ENCODE measurements at places on chromosomes 5 and 9.

GRCh38 chr5:161273410-161273809, 273.1 kb downstream of the GABRB2 start:
- no peak for DNase-seq

DNA sequence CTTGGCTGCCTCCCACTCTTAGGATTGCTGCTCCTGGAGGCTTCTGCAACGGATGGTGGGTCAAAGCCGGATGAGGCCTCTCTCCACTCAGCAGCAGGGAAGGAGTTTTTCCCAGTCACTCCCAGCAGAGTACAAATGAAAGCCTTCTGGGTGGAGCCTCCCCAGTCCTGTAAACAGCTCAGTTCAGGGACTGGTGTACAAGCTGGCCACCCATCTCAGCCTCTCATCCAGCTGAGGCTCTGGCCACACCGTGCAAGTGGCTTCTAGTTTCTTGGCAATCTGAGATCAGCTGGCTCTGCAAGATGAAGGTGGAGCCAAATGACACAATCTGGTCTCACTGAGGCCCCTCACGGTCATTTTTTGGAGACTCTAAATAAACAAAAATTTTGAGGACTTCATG, 10.0 kb downstream of the GPX3 start:
- no peak for DNase-seq

DNA sequence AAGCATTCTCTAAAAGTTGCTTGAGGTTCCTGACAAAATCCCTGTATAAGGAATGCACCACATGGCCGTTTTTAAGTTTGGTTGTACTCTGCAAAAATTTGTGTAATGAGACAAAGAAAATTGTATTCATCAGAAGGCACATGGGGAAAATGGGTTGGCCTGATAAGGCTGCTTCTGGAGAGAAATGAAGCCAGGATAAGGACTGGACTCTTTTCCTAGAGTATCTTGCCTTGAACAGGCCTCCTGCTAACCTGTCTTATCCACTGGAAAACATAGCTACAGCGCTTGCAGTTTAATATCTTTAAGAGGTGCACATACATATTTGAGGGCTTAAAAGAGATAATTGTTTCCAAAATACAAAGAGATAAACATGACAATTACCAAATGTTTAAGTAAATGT, 41.4 kb upstream of the IFNK start:
- DNase-seq, result no peak

DNA sequence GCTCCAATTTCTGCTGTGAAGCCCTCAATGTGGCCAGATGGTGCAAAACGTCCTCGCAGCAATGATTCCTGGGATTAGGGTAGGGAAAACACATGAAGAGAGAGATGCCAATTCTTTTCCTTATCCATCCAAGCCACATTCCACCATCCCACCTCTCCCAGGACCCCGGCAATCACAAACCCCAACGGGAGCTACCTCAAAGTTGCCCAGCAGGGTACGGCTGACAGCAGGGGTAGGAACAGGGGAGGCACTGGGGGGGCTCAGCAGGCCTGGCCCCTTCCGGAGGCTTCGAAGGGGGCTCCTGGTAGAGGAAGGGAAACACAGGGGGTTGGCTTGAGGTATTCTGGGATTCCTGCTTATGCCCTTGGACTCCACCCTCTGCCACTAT, 3.4 kb upstream of the STOML2 start:
- no peak for DNase-seq

GRCh38 chr9:99491408-99492158, 269.5 kb downstream of the SEC61B start:
- DNase-seq, result peak; percentile 11

- DNase-seq, result no peak
Observed at GRCh38 chr5:69335341-69335935, 2.8 kb upstream of the CCDC125 start.

DNA sequence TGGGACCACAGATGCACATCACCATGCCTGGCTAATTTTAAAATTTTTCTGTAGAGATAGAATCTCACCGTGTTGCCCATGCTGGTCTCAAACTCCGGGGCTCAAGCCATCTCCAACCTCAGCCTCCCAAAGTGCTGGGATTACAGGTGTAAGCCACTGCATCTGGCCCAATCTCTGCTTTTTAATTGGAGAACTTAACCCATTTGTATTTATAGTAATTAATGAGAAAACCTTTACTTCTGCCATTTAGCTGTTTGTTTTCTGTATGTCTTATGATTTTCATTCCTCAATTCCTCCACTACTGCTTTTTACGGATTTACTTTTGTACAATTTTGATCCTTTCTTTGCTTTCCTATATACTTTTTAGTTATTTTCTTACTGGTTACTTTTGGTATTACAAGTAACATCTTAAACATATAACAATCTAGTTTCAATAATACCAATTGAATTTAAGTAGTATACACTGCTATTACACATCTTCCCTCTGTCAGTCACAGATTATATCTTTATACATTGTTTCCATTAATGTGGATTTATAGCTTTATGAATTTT, 26.1 kb downstream of the RALGDS start:
- DNase-seq, result no peak

- DNase-seq, result no peak
Observed at GRCh38 chr9:4985386-4986266, 554 bp downstream of the JAK2 start.

DNA sequence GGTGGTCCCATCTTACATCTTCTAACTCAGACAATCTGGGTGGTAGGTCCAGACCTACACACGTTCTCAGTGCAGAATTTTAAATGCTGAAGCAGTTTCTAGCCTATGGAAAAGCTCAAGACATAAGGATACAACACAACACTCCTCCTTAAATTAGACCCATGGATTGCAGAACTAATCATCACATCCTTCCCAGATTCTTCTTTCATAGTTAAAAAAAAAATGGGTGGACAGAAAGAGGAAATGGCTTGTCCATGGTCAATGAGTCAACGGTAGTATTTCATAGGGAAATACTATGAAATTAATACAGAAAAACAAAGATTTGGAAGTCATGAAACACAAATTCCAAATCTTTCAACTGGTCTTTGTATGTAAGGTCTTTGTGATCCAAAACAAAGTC, 106.9 kb downstream of the PAPPA start:
- DNase-seq, result no peak

DNA sequence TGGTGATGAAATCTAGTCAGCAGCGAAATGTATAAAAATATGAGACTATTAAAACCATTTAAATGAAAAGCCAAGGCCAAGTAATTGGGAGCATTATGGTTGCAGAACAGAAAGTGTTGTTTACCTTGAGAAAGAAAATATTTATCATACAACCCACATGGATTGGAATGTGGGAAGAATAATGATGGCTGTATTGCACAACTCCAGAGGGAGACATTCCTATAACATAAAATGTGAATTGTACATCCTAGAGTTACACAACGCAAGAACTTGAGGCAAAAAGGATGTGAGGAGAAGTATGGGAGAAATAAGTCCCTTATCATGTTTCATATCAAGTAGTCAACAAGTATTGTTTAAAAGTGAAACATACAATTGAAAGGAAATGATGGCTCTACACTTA, 1014.0 kb upstream of the SEMA6A start:
- no peak for DNase-seq

DNA sequence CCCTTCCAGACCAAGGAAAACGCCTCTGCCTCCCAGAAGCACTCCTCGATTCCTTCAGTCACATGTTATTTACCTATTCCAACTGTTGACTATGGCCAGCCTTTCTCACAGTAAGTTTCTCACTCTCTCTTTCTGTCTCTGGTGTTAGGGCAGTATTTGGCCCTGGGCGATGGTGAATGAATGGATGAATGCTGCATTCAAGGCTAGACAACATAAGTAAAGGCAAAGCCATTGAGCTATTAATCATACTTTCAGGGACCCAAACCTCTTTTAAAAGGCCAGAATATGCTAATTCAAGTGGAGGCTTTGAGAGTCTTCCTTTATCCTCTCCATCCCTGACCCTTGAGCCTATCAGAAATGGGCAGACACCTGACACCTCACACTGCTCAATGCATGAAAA, 78.5 kb downstream of the SEC61B start:
- DNase-seq, result no peak

DNA sequence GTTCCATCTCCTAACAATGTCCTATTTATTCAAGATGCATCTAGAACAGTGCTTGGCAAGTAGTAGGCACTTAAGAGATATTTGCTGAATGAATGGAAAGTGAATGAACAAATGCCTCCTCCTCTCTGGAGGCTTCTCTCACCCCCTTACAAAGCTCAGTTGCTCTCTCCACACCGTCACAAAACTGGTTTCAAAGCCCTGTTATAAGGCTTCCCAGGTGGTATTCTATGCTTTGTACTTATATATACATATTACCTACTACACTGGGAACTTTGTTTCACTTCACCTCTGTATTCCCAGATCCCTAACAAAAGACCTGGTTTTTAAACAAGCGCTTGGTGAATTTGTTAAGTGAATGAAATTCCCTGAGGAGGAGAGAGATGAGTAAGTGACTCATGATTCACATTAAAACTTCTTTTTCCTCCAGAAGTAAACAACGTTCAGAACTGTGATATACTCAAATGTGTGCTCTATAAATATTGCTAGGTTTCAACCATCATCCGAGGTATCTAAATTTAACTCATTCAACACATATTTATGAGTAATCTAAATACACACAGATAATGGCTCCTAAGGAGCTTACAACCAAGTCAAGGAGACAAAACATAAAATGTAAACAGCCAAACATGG, 36.0 kb downstream of the DENND1A start:
- DNase-seq, result no peak

GRCh38 chr9:95103281-95103771, 214.2 kb downstream of the FANCC start:
- no peak for DNase-seq

DNA sequence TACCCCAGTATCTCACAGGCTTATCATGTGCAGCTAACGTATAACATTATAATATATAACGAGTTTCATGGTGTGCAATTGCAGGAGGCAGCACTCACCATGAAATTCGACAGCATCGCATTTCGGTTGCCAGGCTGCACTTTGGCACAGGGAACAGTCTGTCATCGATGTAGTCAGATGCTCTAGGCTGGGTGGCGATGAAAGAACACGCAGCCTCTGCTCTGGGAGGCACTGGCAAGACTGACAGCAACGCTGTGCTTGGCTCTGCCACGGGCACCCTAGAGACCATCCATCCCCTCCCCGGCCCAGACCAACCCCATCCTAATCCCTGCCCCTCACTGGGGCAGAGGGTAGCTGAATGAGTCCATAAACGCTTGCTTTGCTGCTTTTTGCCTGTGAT, 290.8 kb downstream of the MED10 start:
- DNase-seq, result no peak

GRCh38 chr5:54570916-54571315, 53.4 kb downstream of the SNX18 start:
- DNase-seq, result no peak

DNA sequence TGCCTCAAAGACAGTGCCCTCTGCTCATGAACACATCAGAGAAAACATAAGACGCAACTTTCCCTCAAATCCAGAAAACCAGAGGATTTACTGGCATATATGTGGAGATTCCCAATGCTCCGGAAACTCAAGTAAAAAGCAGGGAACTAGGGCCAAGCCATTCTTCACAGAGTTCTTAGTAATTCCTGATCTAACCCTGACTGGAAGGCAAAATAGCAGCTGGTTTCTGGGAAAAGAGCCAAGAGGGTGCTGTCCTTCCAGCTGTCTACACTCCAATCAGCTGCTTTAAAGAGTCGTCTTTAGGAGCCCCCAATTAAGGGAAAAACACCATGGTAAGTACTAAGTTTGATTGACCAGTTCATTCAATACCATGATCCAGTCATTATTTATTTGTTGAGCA, 49.6 kb downstream of the GNA14 start:
- no peak for DNase-seq

GRCh38 chr9:134065612-134066419, 2.0 kb downstream of the BRD3 start:
- DNase-seq, result peak; percentile 32

- DNase-seq, result no peak
Observed at GRCh38 chr5:160036243-160036642, 27.3 kb downstream of the TTC1 start.

DNA sequence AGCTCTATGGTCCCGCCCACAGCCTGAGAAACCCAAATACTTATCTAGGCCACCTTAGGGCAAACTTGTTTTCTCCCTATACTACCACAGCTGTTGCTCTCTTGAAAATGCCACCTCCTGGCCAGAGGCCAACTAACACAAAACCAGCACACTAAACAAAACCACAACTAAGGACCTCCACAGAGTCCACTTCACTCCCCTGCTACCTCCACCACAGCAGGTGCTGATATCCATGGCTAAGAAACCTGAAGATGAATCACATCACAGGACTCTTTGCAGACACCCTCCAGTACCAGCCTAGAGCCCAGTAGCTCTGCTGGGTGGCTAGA, 108.4 kb downstream of the ALDH1A1 start:
- no peak for DNase-seq

DNA sequence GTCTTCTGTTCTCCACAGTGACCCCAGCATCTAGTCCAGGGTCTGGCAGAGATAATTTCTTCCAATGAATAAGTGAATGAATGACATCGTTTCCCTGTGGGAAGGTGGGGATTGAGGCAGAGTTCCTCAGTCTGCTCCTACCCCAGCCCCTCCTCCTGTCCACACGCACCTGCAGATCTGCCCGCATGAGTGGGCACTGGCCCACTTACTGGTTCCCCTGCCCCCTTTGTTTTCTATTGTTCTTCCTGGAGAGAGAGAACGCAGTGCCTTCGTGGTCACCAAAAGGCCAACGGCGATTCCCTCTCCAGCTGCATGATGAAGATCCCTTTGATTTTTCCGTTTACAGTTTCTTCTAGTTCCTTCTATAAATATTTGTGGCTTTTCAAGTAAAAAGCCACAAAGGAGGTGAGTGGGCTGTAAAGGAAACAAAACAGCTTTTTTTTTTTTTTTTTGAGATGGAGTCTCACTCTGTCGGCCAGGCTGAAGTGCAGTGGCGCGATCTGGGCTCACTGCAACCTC, 5.8 kb upstream of the FPGS start:
- DNase-seq, result no peak

- no peak for DNase-seq
Observed at GRCh38 chr5:457195-457961, 14.4 kb downstream of the EXOC3 start.

DNA sequence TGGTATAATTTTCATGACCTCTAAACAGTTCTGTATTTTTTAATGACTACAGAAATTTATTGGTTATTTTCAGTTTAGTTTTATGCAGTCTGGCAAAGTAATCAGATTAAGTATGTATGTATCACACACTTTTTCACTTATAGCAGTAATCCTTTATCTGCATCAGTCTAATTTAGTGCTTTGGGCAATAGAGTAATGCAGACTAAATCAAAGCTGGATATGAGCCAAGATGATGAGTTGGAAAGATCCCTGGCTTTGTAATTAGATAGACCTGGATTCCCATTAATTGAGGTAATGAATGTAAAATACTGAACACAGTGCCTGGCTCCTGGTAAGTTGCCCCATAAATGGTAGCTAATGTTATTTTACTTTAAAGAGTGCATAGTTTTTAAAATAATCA, 215.4 kb upstream of the TLX3 start:
- DNase-seq, result no peak
